ENCODE measurements at places on chromosomes 5 and 9. TPM values are rescaled to one million over a fixed set of nuclear protein-coding genes. Genes with fewer than 3 reads are reported as not detected.

Gene CTSL
- 13.2 TPM for total RNA-seq

Gene SNAPC4
- total RNA-seq: 21.9 TPM

Gene SLC27A6
- not detected for total RNA-seq

- no peak for ATAC-seq
Measured at GRCh38 chr5:125125031-125125823, 378.8 kb upstream of the ZNF608 start.

DNA sequence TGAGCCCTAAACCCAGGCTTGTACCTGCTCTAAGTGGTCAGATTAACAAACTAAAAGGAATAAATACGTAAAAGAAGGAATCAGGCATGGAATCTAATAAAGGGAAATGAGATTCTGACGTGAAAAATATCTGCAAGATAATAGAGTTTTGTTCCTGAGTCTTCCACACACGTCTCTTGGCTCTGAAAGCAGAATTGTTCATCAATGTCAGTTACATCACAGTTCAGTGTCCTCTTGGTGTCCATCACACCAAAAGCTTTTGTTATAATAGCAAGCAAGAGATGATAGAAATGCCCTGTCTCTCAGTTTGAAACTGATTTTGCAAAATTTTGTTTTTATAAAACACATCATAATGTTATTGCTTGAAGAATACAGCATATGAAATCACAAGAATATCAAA lies 34.7 kb upstream of the NMUR2 start:
- ATAC-seq: no peak
